Hindlimb muscle (tissue), 1 donor: ENCODE measurements at places on chromosomes 16 and 17. TPM values are rescaled to one million over a fixed set of nuclear protein-coding genes. Genes with fewer than 3 reads are reported as not detected.

Gene P2RX1
- polyA plus RNA-seq, result 4.5 TPM

Gene TLCD1
- 4.0 TPM for polyA plus RNA-seq

Gene CD79B
- polyA plus RNA-seq, result 4.4 TPM

Gene CD300LG
- polyA plus RNA-seq, result 3.3 TPM

Gene HSD17B2
- 0.30 TPM for polyA plus RNA-seq

Gene HOXB9
- polyA plus RNA-seq, result 0.43 TPM

Gene RPL38
- polyA plus RNA-seq, result 1,766 TPM

Gene DNAAF1
- polyA plus RNA-seq, result 0.41 TPM

Gene CHST4
- not detected for polyA plus RNA-seq

Gene CD300E
- polyA plus RNA-seq, result 0.10 TPM

Gene GP1BA
- 0.88 TPM for polyA plus RNA-seq

Gene TBC1D3I
- not detected for polyA plus RNA-seq

Gene RAB40B
- polyA plus RNA-seq, result 87.4 TPM

Gene CHRNB1
- 86.6 TPM for polyA plus RNA-seq

Gene FBXW10
- polyA plus RNA-seq, result 0.13 TPM

Gene HAS3
- 2.6 TPM for polyA plus RNA-seq

Gene SPATA32
- not detected for polyA plus RNA-seq

Gene LDHD
- polyA plus RNA-seq, result 3.7 TPM

Gene SLC6A2
- polyA plus RNA-seq, result 1.7 TPM
